Endodermal cell (in vitro differentiated cells): ENCODE measurements at places on chromosomes 7 and 10.

- DNase-seq = no peak
Observed at GRCh38 chr10:103295374-103296015, 18.6 kb downstream of the INA start.

DNA sequence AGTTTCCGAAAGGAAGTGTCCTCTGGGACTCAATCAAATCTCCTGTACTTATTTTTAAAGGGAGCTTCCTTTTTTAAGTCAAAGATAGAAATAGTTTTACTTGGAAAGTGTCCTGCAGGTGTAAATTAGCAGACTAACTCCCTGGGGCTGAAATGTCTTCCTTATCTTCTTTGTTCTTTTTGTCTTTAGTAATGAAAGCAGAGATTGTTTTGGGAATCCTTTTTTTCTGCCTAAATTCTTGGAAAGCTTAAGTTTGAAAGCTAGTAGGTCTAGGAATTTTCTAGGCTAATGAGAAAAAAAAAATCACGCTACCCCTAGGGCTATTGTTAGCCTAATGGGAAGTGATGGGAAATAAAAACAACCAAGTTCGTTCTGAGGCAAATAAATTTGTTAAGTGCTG, 139.1 kb upstream of the CSTF2T start:
- DNase-seq = no peak

- peak; percentile 44 for DNase-seq
Observed at GRCh38 chr7:79968077-79968648, 166.5 kb upstream of the GNAI1 start.

GRCh38 chr7:51029701-51030191, 247.1 kb upstream of the GRB10 start:
- no peak for DNase-seq

DNA sequence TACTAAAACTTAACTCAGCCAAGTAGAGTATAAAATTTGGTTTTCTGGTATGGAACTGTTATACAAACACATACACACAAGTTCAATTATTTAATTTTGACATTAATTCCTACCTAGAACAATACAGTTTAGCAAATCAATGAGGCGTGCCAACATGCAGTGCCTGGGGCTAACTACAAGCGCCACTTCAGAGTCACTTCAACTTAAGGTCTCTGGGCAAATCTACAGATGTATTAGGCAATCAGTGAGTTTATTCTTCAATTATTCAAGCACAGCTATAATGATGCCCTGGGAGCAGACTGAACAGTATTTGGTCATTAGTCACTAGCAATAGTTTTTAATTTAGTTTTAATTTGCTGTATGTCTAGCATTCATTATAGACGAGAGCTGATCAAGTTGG, 51.6 kb downstream of the HIBADH start:
- no peak for DNase-seq

- no peak for DNase-seq
Observed at GRCh38 chr10:110425684-110426293, 71.9 kb upstream of the DUSP5 start.

- no peak for DNase-seq
Observed at GRCh38 chr7:52584041-52584440, 451.4 kb upstream of the POM121L12 start.

DNA sequence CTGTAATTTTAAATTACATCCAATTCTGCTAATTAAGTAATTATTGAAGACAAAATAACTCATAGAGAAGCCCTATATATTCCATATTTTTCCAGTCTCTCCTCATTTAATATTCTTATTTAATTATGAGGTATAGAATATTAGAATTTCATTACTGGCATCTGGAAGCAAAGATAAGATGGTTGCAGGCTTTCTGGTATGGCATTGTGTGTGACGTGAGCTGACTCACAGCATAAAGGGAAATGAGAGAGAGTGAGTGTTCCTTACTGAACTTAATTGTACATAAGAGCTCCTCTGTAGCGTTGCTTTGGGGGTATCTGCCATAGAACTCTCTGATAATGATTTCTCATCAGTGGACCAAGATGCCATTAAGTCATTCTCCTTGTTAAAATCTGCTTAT, 127.4 kb upstream of the TEX47 start:
- DNase-seq = no peak

- DNase-seq = peak; percentile 81
Observed at GRCh38 chr7:27141923-27142579, 1.4 kb downstream of the HOXA5 start.

GRCh38 chr7:6613706-6614105, 1.7 kb upstream of the ZNF853 start:
- no peak for DNase-seq

DNA sequence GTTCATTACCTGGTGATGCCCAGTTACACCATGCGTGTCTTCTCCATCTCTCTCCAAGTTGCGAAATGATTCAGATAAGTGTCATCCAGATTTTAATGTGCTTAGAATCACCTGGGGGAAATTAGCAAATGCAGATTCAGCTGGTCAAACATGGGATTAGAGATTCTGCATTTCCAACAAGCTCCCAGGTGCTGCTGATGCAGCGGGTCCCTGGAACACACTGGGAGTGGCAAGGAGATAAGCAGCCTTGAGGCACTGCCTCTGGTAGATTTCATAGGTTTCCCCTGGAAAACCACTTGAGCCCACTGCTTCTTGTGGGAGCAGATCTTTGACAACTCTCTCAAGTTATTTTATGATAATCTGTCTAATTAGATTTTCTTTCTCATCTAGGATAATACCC, 196.0 kb upstream of the C7orf33 start:
- DNase-seq = peak; percentile 65

DNA sequence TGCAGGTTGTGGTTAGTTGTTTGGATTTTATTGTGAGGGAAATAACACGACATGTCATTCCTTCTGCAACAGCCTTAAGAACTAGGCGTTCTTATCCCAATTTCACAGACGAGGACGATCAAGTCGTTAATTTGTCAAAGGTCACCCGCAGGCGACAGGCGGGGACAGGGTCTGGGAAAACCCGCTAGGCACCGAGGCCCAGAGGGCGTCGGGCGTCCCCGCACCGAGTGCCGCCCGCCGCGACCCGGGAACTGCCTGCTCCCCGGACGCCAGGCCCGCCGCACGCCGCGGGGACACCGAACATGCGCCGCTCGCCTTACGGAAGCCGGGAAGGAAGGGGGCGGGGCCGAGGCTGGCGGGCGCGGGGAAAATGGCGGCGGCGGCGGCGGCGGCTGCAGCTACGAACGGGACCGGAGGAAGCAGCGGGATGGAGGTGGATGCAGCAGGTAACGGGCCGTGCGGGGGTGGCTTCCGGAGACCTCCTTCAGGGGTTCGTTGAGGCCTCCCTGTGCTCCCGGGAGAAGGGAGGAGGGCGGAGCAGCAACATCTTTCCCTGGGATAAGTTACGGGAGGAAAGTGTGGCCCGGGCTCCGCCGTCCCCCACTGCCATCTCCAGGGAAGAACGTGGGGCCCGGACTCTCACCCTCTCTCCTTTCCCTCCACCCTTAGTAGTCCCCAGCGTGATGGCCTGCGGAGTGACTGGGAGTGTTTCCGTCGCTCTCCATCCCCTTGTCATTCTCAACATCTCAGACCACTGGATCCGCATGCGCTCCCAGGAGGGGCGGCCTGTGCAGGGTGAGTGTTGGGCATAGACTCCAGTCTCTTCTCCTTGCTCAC, at the start of gene COPS6:
TSS of gene COPS6 (plus strand) at position 349 of the 837 bp plus-strand sequence. CDS start at position 371, 22 bp downstream.
- peak; percentile 92 for DNase-seq

DNA sequence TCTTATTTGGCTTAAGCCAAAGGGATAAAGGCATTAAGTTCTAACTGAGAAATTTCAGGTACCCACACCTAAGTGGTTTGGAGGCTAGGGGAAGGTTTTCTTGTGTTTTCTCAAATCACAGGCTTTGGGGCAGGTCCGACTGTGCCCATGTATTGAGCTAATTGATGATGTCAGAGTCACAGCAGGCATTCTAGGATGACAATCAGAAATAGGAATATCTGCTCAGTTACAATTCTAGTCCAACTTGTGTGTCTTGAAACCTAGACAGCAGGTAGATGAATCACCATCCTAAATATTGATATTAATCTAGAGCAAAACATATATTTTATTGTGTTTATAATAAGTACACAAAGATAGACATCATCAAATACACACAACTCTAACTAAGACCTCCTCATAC, 2.3 kb upstream of the FHIP2A start:
- no peak for DNase-seq

GRCh38 chr7:140509789-140510188, 30.5 kb upstream of the MKRN1 start:
- DNase-seq = no peak

DNA sequence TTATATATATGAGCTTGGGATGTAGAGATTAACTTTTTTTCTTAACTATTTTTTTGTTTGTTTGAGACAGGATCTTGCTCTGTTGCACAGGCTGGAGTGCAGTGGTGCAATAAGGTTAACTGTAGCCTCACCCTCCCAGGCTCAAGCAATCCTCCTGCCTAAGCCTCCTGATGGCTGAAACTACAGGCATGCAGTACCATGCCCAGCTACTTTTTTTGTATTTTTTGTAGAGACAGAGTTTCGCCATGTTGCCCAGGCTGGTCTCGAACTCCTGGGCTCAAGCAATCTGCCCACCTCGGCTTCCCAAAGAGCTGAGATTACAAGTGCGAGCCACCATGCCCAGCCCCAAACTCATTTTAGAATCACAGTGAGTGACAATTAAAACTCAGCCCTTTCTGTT, 105.2 kb downstream of the CUBN start:
- DNase-seq = peak; percentile 10

- no peak for DNase-seq
Observed at GRCh38 chr10:24771943-24772694, 48.4 kb upstream of the ARHGAP21 start.

DNA sequence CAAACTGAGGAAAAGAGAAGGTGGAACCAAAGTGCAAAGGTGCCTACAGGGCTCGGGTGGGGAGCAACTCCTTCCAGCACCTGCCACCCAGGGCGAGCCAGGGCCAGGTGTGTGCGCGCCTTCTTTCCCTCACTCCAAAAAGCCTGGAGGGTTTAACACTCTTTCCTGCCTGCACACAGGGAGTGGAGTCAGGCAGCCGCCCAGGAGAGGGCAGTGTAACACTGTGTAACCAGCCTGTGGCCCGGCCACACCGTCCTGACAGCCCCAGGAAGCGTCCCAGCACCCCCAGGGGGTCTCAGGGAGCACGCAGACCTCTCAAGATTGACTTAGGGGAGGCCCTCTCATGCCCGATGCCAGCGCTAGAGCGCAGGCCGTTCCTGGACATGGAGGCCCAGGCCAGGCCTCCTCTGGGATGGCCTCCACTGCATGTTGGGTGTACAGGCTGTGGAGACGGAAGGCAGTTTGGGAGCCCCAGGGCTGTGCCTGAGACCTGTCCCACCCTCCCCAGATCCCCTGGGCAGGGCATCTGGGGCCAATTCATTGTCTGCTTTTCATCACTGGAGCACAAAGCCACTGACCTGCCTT, 13.4 kb downstream of the BRI3 start:
- peak; percentile 95 for DNase-seq

DNA sequence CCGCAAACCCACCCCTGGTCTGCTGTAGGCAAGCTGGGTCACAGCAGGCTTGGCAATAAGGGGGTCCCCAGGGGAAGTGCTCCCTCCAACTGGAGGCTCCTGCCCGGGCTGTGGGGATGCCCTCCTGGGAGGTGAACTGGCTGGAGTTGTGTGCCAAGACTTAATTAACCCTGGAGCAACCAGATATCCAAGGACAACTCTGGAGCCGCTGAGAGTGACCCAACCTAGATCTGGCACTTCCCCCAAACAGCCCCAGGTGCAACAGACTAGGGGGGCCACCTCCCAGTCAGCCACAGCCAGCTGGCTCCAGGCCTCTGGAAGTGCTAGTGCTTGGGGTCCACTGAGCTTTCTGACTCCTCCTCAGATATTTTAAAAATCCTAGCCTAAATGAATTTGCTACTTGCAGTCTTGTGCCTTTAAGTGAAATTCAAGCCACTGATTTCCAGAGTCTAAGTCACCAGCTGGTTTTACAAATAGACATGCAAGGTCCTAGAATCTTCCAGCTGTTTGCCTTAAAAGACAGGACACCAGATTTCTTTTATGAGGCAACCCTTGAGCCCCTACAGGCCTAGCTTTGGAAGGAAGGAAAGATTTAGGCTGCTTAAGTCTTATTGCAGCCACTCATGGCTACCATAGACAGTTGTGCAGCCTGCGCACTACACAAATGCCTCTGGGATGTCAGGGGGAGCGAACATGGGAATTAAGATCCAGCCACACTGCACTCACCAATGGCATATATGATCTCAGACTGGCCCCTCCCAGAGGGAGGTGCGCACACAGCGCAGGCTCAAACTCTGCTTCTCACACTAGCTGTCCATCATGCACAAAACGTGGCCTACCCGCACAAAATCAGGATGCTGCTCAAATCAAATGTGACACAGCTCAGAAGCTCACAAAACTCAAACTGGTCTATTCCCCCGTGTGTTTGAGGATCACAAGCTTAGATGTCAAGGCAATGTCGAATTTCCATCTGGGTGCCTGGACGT, 42.6 kb upstream of the MYL10 start:
- no peak for DNase-seq

DNA sequence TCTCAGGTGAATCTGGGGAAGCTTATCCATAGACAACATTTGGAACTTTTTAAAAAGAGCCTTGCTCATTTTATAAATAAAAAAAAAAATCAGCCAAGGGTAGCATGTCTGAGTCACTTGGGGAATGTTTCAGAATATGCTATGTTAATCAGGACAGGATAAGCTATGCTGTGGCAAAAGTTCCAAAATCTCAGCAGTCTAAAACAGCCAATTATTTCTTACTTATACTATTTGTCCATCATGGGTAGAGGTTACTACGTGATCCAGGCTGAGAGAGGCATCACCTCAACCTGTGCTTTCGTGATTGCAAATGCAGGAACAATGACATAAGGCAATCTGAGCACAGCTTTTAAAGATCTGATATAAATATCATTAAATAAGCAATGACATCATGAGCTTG, 6.5 kb downstream of the SLC13A1 start:
- DNase-seq = no peak

DNA sequence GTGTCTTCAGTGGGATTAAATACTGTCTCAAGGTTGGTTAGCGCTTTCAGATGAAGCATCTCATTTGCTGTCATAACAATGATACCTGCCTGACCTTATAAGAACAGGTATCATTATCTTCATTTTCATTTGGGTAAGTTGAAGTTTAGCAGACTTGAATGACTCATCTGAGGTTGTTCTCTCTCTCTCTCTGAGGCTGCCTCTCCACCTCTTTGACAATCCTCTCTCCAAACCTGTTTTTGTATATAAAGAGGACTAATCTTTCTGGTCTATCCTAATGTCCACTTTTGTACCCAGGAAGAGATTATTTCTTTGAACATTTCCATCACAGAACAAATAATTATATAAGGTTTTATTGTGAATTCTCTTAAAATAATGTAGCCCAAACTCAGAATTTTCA, 291.4 kb downstream of the KLF6 start:
- DNase-seq = no peak

- DNase-seq = no peak
Observed at GRCh38 chr10:128220021-128220420, 93.8 kb upstream of the MKI67 start.

DNA sequence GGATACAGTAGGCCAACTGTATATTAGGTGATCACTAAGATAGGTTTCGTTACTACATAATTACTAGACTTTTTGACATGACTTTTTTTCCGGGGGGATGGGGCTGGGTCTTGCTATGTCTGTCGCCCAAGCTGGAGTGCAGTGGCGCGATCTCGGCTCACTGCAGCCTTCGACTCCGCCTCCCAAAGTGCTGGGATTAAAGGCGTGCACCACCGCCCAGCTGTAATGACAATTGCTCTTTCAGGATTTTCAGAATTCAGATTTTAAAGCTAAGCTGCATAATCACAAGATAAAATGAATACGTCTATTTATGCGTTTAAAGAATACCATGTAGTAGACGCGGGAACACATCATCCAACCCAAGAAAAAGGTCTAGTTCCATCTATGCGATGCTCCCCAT, 982 bp downstream of the IDI1 start:
- peak; percentile 67 for DNase-seq

GRCh38 chr10:22339761-22340328, 5.5 kb upstream of the SPAG6 start:
- no peak for DNase-seq

- DNase-seq = no peak
Observed at GRCh38 chr10:120943542-120943941, 92.4 kb downstream of the WDR11 start.
